ENCODE measurements at places on chromosomes 7 and 10.

DNA sequence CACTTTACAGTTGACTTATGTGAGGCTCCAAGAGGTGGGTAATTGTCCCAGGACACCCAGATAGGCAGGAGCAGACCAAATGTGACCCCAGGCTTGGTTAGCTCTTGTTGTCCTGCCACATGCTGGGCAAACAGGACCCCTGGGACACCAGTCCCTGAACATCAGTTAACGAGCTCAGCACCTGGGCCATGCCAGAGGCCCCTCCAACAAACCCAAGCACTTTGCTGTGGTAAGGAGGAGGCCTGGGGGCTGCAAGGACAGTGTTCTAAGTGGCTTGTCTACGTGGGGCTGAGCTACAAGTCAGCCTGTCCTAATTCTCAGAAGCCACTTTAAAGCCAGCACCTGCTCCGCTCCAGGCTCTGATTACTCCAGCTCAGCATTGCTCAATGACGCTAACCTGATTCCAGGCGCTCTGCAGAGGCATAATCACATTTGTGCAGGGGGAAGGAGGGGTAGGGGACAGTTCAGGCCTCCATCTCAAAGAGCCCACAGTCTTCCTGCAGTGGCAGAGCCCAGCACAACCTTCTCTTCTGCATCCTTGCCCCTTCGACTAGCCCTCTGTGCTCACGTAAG is 57.2 kb downstream of the DDC start:
- no peak for DNase-seq

GRCh38 chr10:34116220-34116641 is 698.9 kb downstream of the PARD3 start:
- no peak for DNase-seq

GRCh38 chr7:108261560-108262255 is 131.5 kb upstream of the LAMB4 start:
- no peak for DNase-seq

- no peak for DNase-seq
These were observed 15.5 kb downstream of the SVIL start for GRCh38 chr10:29619241-29619669.

GRCh38 chr10:51574248-51575048 is 124.9 kb downstream of the CSTF2T start:
- DNase-seq, result no peak

DNA sequence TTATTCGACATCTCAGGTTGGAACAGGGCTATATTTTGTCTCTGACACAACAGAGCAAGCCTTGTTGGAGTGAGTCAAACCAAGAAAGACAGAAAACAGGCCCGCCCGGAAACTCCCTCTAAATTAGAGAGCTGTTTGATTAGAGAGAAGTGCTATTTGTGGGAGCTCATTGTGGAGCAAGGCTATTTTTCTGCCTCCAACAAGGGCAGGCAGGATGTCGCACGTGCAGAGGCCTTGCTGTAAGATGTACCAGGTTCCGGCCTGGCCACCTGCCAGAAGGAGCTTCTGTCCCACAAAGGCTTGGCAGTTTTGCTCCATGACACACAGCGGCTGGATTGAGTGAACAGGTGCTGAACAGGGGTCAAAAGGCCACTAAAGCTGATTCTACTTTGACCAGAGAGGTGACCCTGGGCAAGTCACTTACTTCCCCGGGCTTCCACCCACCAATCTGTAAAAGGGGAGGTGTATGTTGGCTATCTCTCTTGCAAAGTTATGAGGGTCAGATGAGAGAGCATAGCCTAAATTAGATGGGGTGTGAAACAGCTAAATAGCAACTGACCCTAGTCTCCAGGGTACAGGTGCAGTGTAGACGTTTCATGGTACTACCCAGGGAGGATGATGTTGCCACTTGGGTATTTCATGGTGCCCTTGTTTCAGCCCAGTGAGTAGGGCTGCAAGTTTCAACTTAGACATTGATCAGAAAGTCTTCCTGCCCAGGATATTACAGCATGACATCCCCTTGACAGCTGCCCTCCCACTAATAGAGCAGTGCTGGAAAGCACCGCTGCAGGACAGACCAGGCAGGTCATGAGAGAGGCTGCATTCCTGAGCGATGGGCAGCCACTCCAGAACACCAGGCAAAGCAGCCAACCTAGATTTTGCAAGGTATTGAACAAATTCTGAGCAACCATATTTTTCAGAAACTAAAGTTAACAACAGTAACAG is 62.0 kb downstream of the VSTM4 start:
- peak; percentile 42 for DNase-seq

DNA sequence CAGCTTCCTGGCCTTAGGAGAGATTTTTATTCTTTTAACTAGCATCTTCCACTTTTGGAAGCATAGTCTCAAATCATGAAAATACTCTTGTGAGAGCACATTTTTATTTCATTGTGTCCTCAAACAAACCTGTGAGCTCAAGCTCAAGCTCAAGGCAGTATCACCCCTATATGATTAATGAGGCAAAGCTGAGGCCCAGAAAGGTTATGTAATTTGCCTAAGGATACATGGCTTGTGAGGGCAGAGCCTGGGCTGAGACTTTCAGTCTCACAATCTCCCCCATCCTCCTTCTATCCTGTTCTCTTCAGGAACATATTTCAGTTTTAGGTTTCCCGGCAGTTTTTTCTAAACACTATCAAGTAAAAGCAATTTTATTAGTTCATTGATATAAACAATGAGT is 359.5 kb downstream of the PTEN start:
- no peak for DNase-seq

DNA sequence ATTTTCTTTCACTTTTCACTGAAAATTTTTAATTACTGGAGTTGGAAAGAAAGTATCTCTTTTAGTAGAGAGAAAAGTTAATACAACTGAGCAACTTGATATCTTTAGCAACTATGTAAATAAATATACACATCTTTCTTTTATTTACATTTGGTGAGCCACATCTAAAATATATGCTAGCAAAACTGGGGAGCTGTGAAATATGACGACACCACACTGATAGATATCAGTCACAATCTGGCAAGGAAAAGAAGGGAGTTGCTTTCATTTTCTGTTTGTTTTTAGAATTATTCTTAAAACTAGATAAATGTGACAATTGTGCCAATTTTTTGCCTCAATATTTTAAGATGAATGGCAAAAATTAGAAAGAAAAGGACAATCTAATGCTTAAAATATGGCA is 2.7 kb upstream of the ZNF804B start:
- no peak for DNase-seq

DNA sequence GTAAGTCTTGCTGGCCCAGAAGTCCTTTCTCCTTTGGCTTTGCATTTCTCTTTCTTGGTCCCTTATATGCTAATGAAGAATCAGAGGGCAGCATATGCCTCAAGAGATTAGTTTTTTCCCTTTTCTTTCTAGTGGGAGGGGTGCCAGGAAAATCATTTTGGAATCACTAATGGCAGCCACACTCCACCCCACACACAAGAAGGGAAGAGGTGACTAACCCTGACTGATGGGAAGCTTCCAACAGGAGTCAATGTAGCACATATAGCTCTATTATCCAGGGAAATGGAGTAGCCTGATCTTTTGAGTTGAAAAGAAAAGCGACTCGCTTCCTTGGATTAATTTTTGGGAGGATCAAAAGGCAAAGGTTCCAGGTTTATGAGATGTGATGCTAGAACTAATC is 225.3 kb downstream of the KIF20B start:
- DNase-seq, result no peak

DNA sequence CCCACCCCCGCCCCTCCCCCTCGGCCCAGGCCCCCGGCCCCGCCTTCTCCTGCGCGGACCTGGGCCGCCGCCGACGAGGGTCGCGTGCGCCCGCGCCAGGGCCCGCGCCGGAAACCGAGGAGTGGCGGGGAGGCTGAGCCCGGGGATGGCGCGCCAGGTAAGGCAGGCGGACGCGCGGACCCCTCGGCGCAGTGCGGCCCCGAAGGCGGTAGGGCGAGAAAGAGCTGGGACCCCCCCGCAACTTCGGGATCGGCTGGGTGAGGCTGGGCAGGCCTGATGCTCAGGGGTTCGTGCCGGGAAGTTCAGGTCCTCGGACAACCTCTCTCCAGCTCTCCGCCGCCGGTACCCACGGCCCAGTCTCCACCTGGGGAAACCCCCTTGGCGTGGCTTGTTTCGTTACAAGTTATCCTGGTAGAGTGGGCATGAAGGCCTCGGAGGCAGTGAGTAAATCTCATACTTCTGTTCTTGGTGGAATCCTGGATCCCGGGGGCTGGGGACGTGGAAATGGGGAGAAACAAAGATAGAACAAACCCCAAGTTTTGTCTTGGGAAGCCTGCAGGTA is 58.4 kb downstream of the ZNF467 start:
- DNase-seq, result no peak

- DNase-seq, result peak; percentile 80
These were observed 38.5 kb upstream of the MKRN1 start for GRCh38 chr7:140517546-140518369.

DNA sequence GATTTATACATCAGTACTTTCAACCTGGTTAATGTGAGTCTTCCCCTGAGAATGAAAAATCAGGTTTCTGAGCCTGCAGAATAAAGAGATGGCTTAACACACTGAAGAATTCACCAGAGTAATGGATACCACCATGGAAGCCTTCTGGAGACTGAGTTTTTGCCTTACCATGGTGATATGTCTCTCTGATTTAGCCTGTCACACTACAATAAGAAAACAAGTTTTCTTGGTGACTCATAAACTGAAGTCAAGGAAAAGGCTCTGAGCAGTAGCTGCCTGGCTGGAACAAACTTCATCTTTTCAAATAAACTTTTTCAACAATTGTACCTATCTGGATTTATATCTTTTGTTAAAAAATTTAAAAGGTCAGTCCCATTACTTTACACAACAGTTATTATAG is 229.0 kb downstream of the PRPF18 start:
- DNase-seq, result no peak

DNA sequence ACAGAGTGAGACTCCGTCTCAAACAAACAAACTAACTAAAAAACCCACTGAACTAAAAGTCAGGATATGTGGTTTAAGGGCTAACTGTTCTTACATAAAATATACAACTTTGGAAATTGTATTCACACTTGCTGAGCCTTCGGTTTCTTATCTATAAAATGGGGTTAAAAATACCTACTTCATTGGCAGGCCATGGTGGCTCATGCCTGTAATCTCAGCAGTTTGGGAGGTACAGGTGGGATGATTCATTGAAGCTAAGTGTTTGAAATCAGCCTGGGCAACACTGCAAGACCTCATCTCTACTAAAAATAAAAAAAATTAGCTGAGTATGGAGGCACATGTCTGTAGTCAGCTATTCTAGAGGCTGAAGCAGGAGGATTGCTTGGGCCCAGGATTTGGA is 115.4 kb upstream of the KLF6 start:
- DNase-seq, result no peak

GRCh38 chr10:132055616-132056015 is 10.1 kb upstream of the JAKMIP3 start:
- DNase-seq, result no peak

DNA sequence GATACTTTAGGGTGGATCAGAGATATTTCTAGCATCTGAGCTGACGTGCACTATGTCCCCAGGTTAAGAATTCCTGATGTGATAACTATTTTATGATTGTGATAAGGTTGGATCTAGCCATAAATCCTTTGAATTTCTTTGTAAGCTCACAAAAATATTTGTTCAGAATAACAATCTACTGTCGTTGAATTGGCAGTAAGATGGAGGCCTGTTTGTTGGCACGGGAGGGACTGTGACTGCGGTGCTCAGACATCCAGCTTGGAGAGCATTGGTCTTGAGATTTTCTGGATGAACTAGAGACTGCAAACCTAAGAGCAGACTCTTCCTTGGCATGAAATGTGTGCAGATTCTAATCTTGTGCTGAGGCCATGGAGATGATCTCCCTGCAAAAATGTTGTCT is 131.1 kb downstream of the LRRC4 start:
- no peak for DNase-seq

DNA sequence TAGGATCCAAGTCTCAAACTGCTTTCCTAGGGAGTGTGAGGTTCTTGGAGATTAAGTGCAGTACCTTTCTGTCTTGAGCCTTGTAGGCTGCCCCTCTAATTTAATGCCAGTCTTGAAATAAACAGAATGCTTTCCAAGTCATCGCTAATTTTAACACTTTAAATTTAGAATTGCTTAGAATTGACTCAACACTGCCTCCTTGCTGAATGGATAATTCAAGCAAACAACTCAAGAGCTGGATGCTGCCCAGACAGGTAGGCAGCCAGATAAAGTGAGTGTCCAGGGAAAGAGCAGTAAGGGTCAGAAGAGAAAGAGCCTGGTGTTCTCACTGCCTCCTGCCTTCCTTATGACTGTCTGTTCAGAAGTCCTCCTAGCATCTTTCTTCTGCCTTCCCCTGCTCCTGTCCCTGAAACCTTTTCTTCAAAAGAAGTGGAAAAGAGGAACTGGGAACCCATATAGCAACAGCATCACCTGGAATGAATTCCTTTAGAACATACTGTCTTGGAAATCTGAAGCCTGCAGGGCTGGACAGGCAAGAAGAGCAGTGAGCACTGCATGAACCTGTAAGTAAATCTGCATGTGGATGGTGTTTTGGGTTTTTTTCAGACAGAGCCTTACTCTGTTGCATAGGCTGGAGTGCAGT is 3.1 kb upstream of the GOT1 start:
- no peak for DNase-seq

- peak; percentile 40 for DNase-seq
These were observed 176.8 kb downstream of the ZMYND11 start for GRCh38 chr10:311901-312665.

DNA sequence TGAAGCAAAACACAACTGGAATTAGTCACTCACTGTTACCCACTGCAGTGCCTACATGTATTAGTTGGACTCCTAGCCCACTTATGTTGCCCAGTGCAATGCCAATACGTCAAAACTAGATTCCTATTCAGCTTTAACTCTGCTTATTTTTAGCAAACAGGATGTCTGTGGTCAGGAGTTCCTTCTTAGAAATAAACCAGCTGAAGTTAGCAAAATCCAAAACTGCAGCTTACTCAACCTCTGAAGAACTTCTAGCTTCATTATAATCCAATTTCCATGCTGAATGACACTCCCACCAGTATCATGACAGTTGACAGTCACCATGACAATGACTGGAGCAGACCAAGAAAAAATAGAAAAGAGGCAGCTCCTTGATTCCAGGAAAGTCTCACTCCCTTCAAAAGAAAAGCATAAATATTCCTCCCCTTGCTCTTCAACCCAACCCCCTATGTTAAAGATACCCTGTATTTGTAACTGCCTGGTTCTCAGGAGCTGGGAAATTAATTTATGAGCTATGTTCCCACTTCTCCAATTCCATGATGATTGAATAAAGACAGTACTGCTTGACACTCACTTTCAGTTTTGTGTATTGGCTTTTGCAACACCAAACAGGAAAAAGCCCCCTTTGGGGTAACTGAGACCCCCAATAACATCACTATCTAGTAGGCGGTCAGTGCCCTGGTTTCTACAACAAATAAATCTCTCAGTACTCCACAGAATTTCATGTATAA is 327.4 kb downstream of the SORCS1 start:
- DNase-seq, result no peak

Data from GM13977 (cell line).